ENCODE measurements at places on chromosomes 7 and 10.

GRCh38 chr10:28793482-28793881 is 116.2 kb downstream of the BAMBI start:
- no peak for DNase-seq

DNA sequence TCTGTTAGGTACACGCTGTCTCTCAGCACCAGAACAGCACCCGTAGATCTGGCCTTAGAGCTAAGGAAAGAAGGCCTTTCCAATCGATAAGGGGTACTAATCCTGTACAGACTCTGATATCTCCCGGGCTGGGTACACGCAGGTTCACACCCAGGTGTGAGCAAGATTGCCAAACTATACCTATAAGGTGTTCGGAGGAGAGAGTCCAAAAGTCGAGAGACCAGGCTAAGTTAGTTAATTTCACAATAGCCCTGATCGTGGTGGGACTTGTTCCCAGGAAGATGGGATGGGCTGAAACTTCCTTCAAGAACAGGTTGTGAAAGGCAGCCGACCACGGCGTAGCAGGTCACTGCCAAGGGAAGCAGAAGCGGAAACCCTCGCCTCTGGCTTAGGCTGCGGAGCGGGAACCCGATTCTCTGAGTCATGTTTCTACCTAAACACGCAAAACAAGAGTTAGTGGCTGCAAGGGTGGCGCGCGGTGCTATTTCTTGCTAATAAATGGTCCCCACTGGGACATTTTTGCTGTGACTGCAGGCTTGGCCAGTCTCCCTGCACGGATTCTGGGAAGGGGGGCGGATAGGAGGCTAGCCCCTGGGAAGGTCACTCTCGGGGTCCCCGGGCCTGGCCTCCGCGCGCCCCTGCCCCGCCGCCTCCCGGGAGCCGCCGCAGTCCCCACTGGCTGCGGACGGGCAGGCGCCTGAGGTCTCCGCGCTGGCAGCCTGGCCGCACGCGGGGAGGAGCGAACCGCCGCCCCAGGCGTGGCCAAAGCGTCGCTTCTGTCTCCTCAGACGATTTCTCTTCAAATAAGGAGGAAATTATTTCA is 75.4 kb upstream of the PDSS1 start:
- peak; percentile 31 for DNase-seq

DNA sequence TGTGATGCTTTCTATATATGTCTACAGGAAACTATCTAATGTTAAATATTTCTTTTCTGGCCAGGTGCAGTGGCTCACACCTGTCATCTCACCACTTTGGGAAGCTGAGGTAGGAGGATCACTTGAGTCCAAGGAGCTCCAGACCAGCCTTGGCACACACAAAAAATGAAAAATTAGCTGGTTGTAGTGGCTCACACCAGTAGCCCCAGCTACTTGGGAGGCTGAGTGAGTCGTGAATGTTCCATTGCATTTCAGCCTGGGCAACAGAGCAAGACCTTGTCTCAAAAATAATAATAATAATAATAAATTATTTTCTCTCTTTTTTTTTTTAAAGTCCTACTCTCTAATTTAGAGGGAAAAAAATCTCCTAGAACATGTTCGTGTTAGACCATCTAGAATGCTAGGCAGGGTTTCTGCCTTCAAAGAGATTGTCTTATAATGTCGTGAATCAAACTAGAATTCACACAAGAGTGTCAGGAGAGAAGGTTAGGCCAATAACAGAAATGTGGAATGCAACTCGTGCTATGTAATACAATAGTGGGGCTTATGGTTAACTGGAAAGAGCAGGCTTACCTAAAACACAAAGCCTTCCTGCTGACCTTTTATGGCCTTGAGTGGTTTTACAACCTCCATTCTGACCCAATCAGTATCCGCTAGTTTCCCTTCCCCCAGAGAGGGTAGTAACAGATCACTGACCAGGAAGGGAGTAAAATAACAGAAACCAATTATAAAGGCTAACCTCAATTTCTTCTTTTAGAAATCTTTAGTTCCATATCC is 46.3 kb downstream of the MYOF start:
- no peak for DNase-seq

DNA sequence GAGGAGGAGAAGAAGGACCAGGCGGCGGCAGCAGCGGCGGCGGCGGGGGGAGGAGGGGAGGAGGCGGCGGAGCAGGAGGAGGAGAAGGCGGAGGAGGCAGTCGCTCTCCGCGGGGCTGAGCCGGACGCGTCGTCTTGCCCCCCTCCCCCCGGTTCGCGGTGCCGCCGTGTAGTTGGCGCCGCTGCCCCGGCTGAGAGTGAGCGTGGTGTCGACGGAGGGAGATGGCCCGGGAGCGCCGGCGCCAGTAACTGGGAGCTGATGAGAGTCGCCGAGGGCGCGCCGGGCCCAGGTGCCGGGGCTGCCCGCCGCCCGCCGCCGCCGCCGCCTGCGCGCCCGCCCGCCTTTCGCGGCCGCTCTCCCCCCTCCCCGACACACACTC is 257 bp downstream of the WAC start:
- no peak for DNase-seq

- DNase-seq: no peak
These were observed 782.0 kb upstream of the ZWINT start for GRCh38 chr10:57142925-57143576.

- no peak for DNase-seq
These were observed 347.2 kb downstream of the SDK1 start for GRCh38 chr7:3648276-3648675.

DNA sequence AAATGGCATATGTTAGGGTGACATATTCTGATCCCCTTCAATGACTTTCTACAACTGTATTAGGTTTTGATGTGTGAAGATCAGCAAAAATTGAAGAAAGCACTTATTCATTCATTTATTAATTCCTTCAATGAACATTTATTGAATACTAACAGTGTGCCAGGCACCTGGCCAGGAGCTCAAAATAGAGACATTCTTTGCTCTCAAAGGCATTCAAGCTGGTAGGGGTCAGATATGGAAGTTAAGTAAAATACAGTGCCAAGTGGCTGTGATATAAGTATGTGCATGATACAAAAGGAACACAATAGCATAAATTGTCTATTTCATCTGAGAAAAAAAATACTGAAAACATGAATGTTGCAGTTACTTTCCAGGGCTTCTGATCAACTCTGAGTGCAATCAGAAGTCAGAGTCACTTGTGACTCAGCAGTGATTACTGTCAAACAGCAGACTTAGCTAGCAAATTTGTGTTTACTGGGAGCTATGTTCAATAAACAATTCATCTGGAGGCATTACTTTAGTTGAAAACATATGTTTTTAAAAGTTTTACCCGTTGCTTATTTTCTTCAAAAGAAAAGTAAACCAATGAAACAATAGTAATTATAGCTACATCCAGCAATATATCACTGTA is 60.4 kb upstream of the CACNB2 start:
- no peak for DNase-seq

DNA sequence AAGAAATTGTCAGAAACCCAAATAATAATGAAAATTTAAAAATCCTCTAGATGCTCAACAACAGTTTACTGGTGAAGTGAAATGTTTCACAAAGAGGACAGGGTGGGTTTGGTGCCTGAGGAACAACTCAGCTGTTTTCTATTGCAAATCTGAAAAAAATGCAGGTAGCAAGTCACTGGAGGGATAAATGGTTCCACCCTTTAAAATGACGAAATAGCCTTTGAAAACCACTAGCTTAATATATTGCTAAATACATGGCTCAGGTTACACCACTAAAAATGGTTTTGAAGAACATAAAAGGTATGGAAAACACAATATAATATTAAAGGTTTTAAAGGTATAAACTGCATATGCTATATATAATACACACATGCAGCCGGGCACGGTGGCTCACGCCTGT is 69.5 kb downstream of the LMBR1 start:
- no peak for DNase-seq

DNA sequence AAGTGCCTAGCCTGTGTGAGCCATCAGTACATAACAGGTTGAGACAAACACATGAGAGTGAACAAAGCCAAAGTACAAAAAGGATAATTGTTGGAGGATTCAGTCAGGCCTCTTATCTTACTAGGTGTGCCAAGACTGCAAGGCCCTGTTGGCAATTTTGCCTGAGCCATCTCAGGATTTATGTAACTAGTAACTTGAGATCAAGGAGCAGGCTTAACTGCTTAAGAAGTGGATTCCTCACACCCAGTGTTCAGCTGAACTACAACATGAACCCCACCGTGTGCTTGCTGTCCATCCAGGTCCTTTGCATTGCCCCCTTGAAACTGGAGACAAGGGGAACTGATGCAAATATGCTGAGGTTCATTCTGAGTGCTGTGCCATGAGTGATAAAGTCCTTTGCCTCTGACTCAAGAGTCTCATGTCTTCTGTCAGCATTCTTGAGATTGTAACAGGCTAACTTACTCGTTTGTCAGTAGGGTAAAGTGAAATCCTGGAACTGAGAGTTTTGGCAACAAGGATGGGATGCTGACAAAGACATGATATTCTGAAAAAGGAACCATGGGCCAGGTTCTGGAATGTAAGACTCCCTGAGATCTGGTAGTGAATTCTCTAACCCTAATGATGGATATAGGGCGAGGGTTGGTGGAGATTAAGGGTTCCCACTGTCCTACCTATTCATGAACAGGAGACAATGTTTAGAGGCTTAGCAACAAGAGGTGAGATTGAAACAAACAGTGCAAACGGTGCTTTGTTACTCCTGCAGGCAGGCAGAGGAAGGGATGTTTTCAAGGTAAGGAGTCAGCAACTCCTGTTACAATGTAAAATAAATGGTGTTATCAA is 44.1 kb upstream of the GATAD1 start:
- no peak for DNase-seq

GRCh38 chr10:59366290-59366689 is 3.9 kb upstream of the FAM13C start:
- DNase-seq: no peak

- DNase-seq: peak; percentile 70
These were observed 7.6 kb upstream of the ORAI2 start for GRCh38 chr7:102425639-102426267.

DNA sequence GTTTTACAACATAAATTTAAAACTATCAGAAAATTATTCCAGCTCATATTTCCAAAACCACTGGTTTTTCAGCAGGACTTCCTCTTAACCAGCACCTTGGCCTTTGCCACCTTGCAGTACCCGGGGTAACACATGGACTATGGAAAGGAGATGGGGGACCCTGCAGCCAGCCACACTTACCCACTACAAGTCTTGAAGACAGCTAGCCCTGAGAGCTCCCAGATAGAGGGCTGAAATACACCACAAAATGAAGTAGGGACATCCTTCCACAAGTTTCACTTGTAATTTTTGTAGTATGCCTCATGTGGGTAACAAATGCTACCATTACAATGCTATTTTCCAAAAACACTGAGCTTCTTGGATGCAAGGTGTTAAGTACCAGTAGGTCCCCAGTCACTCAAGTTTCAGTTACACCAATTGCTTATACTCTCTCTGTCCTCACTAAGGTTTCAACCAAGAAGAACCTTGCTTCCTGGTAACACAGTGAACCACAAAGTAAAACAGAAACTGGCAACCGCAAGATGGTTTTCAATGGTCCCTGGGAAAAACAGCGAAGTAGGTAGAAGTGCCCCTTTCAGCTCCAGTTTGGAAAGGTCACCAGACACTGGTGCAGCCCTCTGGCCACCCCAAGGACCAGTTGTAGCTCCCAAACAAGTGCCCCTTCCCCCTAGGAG is 110.9 kb downstream of the SGMS1 start:
- no peak for DNase-seq

- no peak for DNase-seq
These were observed 351.7 kb downstream of the NXPH1 start for GRCh38 chr7:8785081-8785480.

GRCh38 chr7:54188843-54189242 is 353.3 kb upstream of the VSTM2A start:
- no peak for DNase-seq
